ENCODE measurements at places on chromosomes 13 and 19.

- DNase-seq, result peak; percentile 23
Observed at GRCh38 chr13:99905224-99905623, 66.3 kb downstream of the ZIC5 start.

DNA sequence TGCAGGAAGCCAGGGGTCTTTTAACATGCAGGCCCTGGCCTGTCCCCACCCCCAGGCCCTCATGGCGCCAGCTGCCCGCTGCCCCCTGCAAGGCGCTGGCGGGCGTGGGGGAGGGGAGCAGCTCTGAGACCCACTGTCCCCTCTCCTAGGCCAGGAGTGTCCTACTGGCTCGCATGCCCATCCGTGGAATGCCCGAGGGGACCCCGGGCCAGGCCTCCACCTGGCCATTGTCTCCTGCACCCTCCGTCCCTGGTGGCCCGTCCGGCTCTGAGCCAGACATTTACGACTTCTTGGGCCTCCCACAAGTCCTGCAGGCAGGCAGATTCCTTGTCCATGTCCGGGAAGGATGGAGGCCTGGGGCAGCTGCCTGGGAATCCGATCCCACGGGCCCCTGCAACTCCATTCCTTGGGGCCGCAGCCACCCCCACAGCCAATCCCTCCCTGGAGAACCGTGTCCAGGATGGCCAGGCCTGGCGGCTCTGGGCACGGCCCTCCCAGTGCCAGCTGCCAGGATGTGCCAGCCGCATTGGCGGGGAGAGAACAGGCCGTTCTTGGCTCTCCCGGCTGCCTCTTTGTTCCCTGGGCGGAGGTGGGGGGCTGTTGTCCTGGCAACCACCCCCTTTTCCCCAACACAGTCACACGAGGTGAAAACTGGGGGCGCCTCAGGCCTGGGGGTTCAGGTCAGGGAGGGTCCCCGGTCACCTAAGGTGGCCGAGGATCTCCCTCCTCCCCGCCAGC lies 10.5 kb upstream of the PLIN3 start:
- DNase-seq, result no peak

GRCh38 chr13:83798731-83799130 lies 83.5 kb downstream of the SLITRK1 start:
- no peak for DNase-seq

DNA sequence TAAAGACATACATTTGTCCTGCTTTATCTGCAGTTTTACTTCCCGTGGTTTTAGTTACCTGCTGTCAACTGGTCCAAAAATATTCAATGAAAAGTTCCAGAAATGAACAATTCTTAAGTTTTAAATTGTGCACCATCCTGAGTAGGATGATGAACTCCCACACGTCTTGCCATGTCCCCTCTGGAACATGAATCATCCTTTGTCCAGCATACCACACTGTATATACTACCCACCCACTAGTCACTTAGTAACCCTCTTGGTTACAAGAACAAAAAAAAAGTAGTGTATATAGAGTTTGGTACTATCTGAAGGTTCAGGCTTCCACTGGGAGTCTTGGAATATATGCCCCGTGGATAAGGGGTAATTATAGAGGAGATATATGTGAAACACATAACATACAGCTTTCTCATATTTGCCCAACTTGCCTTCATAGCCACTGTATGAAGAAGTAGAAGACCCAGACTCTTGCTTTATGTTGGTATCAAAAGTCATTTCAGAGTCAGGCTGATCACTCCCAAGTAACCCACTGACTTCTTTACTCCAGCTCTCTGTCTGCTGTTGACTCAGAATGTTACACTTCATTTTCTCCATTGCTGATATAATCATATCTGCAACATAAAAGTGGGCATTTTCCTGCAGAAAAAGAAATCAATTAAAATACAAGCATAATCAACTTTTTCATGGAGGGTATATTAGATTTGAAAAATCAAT lies 19.3 kb downstream of the RUBCNL start:
- no peak for DNase-seq

- DNase-seq, result no peak
Observed at GRCh38 chr13:112799394-112799793, 109.6 kb downstream of the ATP11A start.

DNA sequence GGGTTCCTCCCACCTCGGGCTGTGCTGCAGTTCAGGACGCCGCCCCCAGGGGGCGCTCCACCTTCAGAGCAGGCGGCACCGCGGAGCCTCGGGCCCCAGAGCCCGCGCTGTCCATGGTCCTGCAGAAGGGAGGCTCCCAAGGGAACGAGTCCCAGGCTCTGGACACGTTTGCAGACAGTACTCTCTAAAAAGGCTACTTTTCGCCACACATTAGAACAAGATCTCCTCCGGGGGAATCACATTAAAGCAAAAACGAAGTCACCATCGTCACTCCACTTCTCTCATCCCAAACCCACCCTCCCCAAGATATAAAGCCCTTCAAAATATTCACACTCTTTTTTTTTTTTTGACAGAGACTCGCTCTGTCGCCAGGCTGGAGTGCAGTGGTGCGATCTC lies 4.6 kb upstream of the SIGLEC10 start:
- DNase-seq, result peak; percentile 71

GRCh38 chr13:113616281-113616906 lies 31.8 kb downstream of the TFDP1 start:
- DNase-seq, result no peak

- DNase-seq, result no peak
Observed at GRCh38 chr13:24279327-24280110, 29.9 kb upstream of the C1QTNF9 start.

- no peak for DNase-seq
Observed at GRCh38 chr19:18143902-18144301, 9.1 kb upstream of the PIK3R2 start.

DNA sequence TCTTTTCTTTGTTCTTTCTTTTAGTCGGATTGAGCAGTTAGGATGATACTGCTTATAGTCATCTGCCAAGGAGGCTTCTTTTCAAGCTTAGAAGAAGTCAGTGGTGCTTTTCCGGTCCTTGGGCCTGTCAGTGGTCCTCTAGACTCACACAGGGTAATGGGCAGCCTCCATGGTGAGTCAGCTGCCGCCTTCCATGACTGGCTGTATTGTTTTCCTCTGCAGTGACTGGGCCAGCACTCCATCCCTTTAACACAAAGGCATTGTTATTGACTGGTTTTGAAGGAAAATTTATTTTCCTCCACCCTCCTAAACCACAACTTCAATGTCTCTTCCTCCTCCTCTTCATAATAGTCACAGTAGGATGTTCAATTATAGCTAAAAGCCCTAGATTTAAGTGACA lies 47.1 kb upstream of the CNMD start:
- DNase-seq, result no peak

DNA sequence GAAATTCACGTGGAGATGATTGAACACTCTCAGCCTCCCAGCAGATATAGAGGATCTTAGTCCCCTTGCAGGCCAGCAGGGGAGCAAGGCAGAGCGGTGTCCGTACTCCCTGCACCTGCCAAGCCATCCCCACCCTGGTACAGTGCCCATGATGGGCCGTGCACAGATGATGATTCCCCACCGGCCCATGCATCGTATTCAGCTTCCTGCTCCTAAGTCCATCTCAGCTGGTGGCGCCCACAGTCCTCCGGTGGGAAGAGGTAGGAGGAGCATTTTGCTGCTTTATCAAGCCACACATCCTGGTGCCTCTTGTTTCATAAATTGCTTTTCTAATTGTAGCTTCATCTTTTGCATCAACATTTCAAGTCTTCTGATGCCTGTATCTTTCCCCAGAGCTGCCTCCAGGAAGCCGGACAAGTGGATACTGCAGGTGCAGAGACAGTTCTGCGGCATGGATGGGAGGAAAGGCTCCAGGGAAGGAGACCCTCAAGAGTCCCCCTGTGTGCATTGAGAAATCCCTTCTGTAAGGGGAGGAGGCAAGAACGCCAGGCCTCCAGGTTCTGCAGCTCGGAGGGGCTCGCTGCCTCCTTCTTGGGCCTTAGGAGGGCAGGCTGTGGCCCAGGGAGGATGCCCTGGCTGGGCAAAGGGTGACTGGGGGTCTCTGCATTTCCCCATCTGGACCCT lies 55.3 kb downstream of the F2RL3 start:
- no peak for DNase-seq

GRCh38 chr19:33199441-33200265 lies 5.5 kb downstream of the LRP3 start:
- DNase-seq, result no peak

Data from NCI-H82 (cell line).